K562 (cell line): ENCODE measurements at places on chromosomes 16 and 17. TPM values are rescaled to one million over a fixed set of nuclear protein-coding genes. Genes with fewer than 3 reads are reported as not detected.
A peak's percentile ranks its signal among the peaks of the same experiment; 100 is the strongest.

- no peaks in the 10 kb centered on the region; the same call in 2 of the 3 replicates for H3K4me1 ChIP-seq
- no peaks in the 10 kb centered on the region for H3K36me3 ChIP-seq
- 0 out of 3 replicates have a peak, but pooled peaks cover 4% of the 10 kb centered on the region for H3K27me3 ChIP-seq
Observed at GRCh38 chr16:66924527-66925321, 611 bp downstream of the RRAD start.

DNA sequence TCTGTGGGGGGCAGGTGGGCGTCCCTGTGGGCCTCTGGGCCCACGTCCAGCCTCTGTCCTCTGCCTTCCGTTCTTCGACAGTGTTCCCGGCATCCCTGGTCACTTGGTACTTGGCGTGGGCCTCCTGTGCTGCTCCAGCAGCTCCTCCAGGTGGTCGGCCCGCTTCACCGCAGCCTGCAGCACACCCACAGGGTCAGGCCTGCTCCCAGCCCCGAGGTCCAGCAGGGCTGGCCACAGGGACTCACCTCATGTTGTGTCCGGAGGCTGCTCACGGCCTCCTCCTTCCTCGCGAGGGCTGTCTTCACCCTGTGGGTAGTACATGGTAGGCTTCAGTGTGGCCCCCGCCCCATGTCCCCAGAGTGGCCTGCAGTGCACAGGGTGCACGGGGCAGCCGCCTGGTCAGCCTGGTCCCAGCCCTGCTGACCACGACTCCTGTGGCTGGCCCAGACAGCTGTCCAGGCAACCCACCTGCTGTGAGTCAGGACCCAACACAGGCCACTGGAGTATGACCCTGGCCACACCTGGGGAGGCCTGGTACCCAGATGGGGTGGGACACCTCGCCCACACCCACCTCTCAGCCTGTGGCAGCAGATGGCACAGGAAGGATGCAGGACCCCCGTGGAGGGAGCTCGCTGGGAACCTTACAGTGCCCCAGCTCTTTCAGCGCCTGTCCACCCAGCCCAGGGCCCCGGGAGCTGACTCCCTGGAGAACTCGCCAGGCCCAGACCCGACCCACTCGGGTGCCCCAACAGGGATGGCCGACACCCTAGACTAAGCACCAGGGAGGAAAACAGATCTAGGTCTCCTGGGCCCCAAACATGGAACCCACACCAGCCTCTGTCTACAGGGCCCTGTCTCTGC is 23.9 kb upstream of the AATK start:
- H3K27ac ChIP-seq, result no peak overlapping the region
- peaks cover 78% of the 10 kb centered on the region for H3K4me1 ChIP-seq
- H3K4me3 ChIP-seq, result no peak overlapping the region
- H3K27me3 ChIP-seq, result no peaks in the 10 kb centered on the region
- H3K36me3 ChIP-seq, result peaks cover 2% of the 10 kb centered on the region; the same call in 1 of the 3 replicates
- DNase-seq, result no peak

GRCh38 chr17:74446551-74447500 is 14.9 kb downstream of the GPRC5C start:
- peaks cover 14% of the 10 kb centered on the region; the same call in 2 of the 3 replicates for H3K27me3 ChIP-seq
- no peak for DNase-seq
- H3K27ac ChIP-seq, result no peak overlapping the region

DNA sequence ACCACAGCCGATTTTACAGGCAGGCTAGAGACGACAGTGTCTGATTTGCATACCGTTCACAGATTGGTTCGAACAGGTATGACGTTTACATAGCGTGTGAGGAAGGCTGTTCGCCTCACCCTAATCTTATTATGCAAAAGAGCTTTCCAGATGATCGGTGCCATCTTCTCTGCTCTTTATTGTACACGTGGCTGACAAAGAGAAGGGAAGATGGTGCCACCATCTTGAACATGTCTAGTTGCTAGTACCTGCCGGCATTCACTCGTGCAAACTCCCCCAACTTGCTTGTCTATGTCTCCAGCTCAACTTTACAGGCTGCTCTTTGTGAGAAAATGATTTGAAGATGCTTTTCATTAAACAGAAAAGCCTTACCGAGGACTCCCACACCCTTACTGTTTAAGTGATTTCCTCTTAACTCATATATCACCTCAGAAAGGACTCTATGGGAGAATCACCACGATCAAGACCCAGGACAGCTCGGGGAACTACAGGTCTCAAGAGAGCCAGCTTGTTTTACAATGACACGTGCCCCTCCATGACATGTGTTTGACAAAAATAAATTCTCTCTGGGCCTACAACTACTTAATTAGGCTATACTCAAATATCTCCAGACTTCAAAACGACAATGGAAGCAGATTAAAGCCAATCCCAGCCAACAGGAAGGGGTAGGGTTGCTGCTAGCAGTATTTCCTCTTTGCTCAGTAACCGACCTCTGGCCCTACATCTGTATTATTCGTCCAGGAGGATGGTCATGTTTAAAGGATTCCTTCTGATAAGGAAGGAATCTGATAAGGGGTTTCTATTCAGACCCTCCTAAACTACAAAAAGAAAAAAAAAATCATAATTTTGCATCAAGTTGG is 480.6 kb downstream of the TMEM114 start:
- peak overlapping the region; percentile 94 for H3K27ac ChIP-seq
- DNase-seq, result peak; percentile 45
- H3K36me3 ChIP-seq, result peaks cover 46% of the 10 kb centered on the region
- H3K4me3 ChIP-seq, result peak overlapping the region; percentile 55

The AXIN2 gene
- total RNA-seq, result 2.4 and 2.8 TPM in 2 replicates

DNA sequence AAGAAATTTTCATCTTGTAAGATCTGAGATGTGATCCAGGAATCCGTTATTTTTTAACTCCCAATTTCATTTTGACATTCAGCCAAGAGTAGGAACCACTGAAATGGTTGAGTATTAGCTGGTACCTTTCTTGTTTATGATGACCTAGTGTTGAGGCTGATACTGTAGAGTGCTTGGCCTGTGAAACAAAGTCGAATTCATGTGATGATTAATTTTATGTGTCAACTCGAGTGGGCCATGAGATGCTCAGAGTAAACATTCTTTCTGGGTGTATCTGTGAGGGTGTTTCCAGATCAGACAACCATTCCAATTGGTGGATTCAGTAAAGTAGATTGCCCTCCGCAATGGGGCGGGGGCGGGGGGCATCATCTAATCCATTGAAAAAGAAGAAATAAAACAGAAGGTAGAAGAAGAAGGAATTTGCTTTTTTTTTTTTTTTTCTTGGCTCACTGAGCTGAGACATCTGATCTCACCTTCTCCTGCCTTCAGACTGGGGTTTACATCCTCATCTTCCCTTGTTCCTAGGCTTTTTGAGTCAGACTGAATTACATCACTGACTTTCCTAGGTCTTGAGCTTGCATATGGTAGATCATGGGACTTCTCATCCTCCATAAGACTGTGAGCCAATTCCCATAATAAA is 264.6 kb upstream of the KCNJ16 start:
- no peaks in the 10 kb centered on the region for H3K36me3 ChIP-seq
- H3K4me3 ChIP-seq, result no peak overlapping the region
- H3K4me1 ChIP-seq, result no peaks in the 10 kb centered on the region; the same call in 1 of the 3 replicates
- H3K27ac ChIP-seq, result no peak overlapping the region
- no peaks in the 10 kb centered on the region for H3K27me3 ChIP-seq

DNA sequence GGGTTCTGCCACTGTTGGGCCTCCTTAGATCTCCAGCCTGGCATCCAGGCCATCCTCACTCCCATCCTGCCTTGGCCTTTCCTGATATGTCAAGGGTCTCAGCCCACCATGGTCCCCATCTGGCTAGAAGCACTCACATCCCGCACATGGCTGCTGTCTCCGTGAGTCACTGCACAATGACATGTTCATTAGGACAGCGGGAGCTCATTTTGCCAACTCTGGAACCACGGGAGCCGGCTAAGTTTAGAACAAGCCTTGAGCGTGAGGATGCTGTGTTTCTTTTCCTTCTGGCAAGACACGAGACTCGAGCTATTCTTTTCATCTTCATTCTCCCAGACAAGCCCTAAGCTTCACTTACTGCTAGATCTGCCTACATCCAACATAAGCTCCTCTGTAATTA is 65.7 kb upstream of the KSR1 start:
- no peak overlapping the region for H3K4me3 ChIP-seq
- no peaks in the 10 kb centered on the region for H3K4me1 ChIP-seq
- no peaks in the 10 kb centered on the region for H3K36me3 ChIP-seq
- DNase-seq, result no peak
- no peak overlapping the region for H3K27ac ChIP-seq

DNA sequence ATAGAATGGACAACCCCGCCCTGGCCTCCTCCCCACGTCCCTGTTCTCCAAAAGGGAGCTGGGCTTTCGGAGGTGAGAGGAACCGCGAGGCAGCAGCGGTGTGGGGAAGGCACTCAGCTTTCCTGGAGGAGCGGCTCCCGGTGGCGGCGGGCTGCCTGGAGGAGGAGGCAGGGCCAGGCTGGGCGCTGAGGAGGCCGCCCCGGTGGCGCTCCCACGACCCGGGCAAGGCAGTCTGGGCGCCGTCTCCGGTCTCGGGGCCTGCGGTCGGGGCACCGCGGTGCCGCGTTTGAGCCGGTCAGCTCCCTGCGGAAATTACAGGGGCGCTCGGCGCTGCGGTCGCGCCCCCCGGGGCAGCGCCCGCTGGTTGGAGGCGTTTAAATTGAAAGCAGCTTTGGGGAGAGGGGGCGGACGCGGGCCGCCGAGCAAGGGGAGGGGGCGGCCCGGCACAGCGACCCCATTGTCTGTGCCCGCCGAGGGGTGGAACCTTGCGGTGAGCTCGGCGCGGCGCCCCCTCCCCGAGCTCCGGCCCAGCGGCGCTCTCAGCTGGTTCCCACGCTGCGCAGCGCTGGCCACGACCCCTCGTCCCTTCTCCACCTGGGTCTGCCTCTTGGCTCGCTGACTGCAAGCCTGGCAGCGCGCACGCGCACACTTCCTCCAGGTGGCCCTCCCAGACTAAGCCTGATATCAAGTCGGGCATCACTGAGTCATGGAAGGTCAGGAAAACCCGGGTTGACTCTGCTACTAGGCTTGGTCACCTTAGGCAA is 58.7 kb upstream of the DLX4 start:
- H3K4me3 ChIP-seq, result no peak overlapping the region
- H3K36me3 ChIP-seq, result no peaks in the 10 kb centered on the region
- DNase-seq, result peak; percentile 28
- peaks cover 87% of the 10 kb centered on the region for H3K27me3 ChIP-seq

GRCh38 chr16:74766729-74767128 is 7.9 kb downstream of the FA2H start:
- DNase-seq, result peak; percentile 32
- peaks cover 20% of the 10 kb centered on the region for H3K27me3 ChIP-seq
- no peaks in the 10 kb centered on the region for H3K4me1 ChIP-seq
- H3K27ac ChIP-seq, result no peak overlapping the region
- H3K4me3 ChIP-seq, result no peak overlapping the region
- no peaks in the 10 kb centered on the region for H3K36me3 ChIP-seq

GRCh38 chr16:549544-550263 is 10.5 kb upstream of the PRR35 start:
- peaks cover 83% of the 10 kb centered on the region; the same call in 1 of the 3 replicates for H3K36me3 ChIP-seq
- H3K27ac ChIP-seq, result no peak overlapping the region
- no peaks in the 10 kb centered on the region for H3K27me3 ChIP-seq

DNA sequence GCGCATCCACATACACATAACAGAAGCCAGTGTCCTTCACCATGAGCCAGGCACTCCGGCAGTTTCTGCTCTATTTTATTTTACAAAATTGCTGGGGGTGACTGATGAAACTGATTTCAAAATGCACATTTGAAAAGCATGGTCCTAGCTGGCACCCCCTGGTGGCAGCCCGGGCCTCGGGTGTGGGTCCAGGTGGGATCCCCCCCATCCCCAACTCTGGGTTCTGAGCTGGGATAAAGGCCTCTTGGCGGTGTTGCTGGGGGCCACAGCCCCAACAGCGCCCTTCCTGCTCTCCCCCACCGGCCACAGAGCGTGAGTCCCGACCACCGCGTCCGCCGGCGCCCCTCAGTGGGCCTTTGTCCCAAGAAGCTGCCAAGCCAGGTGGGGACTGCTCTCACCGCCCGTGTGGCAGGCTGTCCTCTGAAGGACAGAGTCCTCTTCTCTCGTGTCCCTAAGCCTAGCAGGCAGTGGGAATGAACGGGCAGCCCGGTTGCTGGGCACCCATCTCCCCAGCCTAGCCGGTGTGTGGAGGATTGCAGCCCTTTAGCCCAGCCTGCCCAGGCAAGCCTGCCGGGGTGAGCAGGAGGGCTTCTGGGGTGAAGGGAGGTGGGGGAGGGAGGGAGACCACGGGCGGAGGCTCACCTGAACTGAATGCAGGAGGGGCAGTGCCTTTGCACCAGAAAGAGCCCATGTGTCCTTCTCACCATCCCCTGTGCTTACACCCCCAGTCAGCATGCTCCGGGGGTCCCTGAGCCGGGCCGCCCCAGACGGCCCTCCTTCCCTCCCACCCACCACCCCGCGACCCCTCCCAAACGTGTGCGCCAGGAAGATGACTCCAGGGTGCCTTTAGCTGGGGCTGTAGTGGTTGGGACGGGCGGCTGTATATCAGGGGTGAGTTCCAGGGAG is 898 bp downstream of the SNAI3 start:
- no peak overlapping the region; the same call in 2 of the 3 replicates for H3K27ac ChIP-seq
- H3K4me1 ChIP-seq, result peaks cover 36% of the 10 kb centered on the region
- no peaks in the 10 kb centered on the region for H3K36me3 ChIP-seq
- peak overlapping the region; percentile 60 for H3K4me3 ChIP-seq
- H3K27me3 ChIP-seq, result no peaks in the 10 kb centered on the region

- H3K4me3 ChIP-seq, result no peak overlapping the region
- H3K4me1 ChIP-seq, result no peaks in the 10 kb centered on the region; the same call in 2 of the 3 replicates
- no peak overlapping the region for H3K27ac ChIP-seq
- no peaks in the 10 kb centered on the region for H3K27me3 ChIP-seq
- DNase-seq, result no peak
Observed at GRCh38 chr16:14325502-14326401, 254.6 kb downstream of the MRTFB start.
